ENCODE measurements at places on chromosomes 12 and 14.

- no peak for DNase-seq
Measured at GRCh38 chr14:76109087-76109880, 42.4 kb upstream of the GPATCH2L start.

DNA sequence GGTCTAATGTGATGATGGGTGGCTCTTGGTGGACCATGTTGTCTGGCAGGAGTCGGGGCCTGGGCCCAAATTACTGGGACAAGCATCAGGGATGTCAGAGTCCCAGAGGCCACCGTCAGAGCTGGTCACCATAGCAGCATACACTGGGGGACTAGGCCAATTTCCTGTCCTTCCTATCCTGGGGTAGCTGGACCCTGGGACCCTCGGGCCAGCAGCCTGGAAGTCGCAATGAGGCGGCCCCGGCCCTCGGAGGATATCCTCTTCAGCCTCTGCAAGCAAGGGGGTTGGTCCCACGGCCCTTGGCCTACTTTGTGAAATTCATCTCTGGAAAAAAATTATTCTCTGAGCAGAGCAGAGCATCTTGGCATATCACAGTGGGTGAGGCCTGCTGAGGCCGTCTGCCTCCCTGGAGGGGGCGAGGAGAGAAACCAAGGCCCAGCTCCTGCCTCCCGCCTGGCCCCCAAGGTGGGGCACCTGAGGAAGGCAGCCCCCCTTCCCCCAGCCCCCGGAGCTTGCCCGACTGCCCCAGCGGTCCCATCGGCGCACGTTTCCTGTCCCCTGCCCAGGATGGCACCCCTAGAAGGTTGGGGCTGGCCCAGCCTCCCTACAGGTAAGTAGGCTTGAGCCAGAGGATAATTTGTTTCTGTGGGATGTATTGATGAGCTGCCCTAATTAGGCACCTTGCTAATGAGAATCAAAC lies 135.0 kb upstream of the MYL2 start:
- no peak for DNase-seq

DNA sequence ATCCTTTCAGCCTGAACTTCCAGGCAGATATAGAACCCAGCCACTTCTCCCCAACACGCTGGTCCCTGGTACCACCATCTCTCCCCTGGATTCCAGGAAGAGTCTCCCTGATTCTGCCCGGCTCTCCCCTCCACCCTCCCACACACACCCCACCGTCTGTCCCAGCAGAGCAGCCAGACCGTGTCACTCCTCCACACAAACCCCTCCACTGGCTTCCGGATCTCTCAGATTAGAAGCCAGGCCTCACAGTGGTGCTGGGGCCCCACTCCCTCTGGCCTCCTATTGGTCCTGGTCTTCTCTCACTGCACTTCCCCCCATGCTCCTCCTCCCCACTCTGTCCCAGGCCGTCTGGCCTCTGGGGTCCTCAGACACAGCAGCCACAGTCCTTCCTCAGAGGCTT lies 52.4 kb upstream of the CDKN3 start:
- no peak for DNase-seq

GRCh38 chr12:52539083-52539820 lies 13.7 kb downstream of the KRT71 start:
- DNase-seq, result no peak

GRCh38 chr12:124075841-124076240 lies 102.8 kb downstream of the ZNF664 start:
- DNase-seq, result no peak

DNA sequence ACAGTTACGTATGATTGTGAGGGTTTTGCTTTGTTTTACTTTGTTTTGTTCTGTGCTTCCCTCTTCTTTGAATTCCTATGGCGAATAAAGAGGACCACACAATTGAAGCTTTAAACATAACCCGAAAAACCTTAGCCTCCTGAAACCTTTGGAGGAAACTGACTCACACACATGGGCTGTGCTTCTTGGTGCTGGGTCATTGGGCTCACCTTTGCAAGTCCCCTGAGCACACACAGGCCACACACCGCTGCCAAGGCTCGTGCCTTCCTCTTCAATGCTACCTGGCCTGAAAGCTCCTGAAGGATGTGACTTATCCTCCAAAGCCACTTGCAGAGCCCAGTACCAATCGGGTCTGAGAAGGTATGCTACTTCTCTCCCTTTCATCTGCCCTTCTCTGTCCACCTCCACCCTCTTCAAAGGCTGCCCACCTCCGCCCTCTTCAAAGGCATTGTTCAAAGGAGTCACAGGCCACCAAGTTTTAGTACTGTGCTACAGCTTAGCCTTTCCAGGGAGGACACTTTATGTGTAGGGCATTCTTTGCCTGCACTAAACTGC lies 114.6 kb downstream of the FOXN3 start:
- DNase-seq, result no peak

- no peak for DNase-seq
Measured at GRCh38 chr14:72801381-72801812, 92.5 kb downstream of the DPF3 start.

GRCh38 chr14:76752744-76753143 lies 8.5 kb upstream of the VASH1 start:
- DNase-seq, result no peak

- no peak for DNase-seq
Measured at GRCh38 chr12:65662590-65662989, 161.7 kb upstream of the HMGA2 start.

DNA sequence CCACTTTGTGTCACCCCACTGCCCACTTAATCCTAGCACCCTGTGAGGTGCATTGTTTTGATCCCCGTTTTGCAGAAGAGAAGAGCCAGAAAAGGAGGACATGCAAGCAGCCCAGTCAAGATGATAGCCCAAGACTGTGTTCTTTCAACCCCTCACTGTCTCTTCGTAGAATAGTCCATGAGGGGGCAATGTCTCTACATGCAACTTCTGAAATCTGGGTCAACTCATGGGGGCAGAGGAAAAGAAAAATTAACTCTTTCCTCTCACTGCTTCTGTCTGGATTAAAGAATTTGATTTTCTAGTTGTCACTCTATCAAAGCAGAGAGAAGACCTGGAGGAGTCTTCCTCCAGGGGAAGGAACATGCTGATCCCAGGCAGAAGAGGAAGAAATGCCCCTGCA lies 229.6 kb upstream of the NOS1 start:
- no peak for DNase-seq

DNA sequence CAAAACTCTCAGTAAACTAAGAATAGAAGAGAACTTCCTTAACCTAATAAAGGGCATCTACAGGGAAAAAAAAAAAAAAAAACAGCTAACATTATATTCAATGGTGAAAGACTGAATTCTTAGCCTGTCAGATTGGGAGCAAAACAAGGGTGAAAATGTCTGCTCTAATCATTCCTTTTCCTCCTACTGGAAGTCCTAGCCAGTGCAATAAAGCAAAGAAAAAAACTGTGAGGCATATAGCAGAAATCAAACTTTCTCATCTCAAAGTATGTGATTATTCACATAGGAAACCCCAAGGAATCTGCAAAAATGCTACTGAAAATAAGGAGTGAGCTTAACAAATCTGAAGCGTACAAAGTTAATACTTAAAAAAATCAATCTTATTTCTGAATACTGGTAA lies 170.7 kb downstream of the NUAK1 start:
- no peak for DNase-seq

DNA sequence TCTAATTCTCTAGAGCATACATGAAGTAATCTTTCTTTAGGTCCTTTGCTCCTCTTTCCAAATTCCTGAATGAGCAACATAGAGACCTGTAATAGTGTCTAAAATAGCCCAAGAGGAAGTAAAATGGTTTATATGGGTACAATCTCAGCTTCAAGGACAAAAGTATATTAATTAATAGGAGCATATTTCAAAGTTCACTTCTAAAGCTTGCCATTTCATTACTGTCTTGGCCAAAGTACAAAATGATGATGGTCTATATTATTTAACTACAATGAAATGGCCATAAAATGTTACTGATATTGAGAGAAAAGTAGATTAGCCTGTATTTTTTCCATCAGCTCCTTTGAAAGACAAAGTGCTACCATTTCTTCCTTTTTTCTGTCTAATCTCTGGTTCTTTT lies 410.4 kb upstream of the NOVA1 start:
- DNase-seq, result no peak

DNA sequence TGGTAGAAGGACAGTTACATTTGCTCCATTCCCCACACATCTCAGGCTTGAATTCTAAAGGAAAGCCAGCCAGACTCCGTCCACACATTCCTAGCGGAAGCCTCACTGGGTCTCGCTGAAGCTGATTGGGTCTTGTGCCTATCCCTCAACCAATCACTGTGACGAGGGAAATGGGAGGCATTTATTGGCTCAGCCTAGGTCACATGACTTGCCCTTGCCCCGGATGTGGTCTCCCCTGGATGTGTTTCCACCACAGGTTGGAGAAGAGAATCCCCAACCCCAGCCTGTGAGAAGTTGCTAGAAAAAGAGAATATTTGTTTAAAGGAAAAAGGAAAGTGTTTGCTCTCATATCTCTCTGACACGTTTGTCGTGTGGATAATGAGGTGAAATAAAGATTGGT lies 93.4 kb downstream of the C12orf75 start:
- no peak for DNase-seq

- no peak for DNase-seq
Measured at GRCh38 chr12:83461336-83461935, 774.7 kb downstream of the TMTC2 start.

GRCh38 chr12:101243616-101244015 lies 33.6 kb upstream of the SLC5A8 start:
- DNase-seq, result no peak

Data from activated CD4-positive, CD25-positive, alpha-beta regulatory T cell treated with anti-CD3 and anti-CD28 coated beads, Interleukin-2, amount 50 U/mL, for 16 hours (primary cell).